ENCODE measurements at places on chromosomes 12 and 14.
A peak's percentile ranks its signal among the peaks of the same experiment; 100 is the strongest.

DNA sequence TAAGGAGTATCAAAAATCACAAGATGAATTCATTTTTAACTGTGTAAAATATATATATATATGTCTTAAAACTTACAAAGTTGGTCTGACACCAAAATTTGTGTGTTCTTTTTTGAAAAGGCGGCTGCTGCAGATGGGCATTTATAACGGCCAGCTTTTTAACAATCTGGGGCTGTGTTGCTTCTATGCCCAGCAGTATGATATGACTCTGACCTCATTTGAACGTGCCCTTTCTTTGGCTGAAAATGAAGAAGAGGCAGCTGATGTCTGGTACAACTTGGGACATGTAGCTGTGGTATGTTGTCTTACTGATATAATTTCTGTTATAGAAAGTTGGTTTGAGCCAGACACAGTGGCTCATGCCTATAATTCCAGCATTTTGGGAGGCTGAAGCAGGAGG is 47.0 kb downstream of the TTC8 start:
- no peak for DNase-seq

GRCh38 chr14:80504781-80505180 is 293.5 kb upstream of the DIO2 start:
- DNase-seq: peak; percentile 39

DNA sequence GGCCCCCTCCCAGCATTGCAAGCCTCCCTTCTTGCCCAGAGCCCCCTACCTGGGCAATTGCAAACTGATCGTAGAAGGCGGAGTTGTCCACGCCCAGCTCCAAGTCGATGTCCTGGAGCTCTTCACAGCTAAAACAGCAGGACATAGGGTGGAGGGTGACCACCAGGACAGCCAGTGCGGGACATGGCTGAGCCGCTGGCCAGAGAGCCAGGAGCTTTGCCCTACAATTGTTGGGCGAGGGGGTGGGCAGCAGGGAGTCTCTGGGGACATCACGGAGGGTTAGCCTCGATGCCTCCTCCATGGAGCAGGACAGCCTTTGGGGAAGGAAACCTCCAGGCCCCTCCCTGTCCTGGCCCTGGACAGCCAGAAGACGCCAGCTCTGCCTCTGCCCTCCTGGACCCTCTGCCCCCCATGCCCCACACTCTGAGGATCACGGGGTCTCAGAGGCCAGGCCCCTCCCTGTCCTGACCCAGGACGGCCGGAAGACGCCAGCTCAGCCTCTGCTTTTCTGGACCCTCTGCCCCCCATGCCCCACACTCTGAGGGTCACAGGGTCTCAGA is 9.4 kb downstream of the TMEM179 start:
- DNase-seq: no peak

- DNase-seq: no peak
These were observed 97.1 kb downstream of the SLC38A6 start for GRCh38 chr14:61077951-61078720.

- peak; percentile 31 for DNase-seq
These were observed 505 bp downstream of the KCNC2 start for GRCh38 chr12:75208856-75209811.

- peak; percentile 65 for DNase-seq
These were observed 363.4 kb downstream of the NUAK1 start for GRCh38 chr12:105775343-105775742.

- DNase-seq: no peak
These were observed 255.3 kb downstream of the BMP4 start for GRCh38 chr14:53701108-53701875.

DNA sequence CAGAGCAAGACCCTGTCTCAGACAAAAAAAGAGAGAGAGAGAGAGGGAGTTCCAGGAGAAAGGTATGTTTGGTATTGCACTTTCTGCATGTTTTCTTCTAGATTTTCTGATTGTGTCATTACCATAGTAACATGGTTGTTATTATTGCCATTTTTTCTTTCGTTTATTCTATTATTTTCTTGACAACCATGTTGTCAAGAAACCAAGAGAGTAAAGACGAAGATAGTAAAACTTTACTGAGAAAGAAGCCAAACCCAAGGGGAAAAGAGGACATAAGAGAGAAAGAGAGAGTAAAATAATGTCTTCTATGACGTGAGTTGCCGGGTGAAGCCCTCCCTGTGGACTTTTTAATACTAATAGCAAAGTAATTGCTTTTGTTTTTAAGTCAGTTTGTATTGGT is 1186.0 kb upstream of the SEL1L start:
- no peak for DNase-seq

GRCh38 chr12:104358353-104359003 is 54.9 kb downstream of the EID3 start:
- DNase-seq: peak; percentile 58

DNA sequence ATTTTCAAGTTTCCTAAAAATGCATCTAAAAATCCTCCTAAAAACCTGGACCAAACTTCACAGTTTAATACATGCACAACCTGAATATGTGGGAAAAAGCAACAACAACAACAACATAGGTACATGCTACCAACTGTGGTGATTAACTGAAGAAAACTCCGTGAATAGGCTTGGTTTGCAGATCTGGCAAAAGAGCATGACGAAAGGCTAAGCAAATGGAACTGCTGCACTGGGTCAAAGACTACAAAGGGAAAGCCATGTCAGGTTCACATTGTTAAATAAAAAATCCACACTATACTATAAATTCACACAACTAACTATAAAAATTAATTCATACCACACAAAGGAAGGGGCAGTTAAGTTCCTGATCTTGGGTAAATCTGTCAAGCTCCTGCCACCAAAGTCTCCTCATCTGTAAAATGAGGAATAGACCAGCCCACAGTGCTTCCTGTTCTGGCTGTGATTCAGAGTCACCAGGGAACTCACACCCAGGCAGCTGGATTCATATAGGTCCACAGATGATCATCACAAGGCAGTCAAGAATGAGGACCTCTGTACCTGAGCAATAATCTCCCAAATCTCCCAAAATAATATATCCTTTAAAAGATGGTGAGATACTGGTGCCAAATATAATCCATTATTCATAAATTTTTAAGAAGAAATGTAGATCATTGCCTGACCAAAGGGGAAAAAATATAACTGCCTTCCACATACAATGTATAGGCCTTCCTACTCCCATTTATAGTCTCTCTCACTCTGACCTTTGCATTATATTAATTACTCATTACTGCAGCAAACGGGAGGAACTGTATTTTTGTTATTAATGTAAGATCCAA is 7.0 kb downstream of the CORO1C start:
- peak; percentile 69 for DNase-seq

GRCh38 chr14:52355016-52355431 is 40.9 kb downstream of the PTGER2 start:
- peak; percentile 96 for DNase-seq

DNA sequence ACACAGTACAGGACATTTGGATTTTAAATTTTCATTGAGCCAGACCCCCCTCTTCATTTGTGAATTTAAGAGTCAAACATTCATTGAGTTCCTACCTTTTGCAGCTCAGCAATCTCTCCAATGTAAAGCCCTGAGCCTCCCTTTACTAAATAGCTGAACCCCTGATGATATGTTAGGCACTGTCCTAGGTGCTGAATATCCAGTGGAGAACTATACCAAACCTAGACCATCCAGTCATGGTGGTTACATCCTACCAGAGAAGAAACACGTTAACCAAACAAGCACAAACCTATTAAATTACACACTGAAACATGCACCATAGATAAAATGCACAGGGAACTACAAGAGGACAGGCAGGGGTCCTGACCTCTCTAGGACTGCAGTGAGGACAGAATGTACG is 1585.3 kb upstream of the TMEM132C start:
- DNase-seq: no peak

DNA sequence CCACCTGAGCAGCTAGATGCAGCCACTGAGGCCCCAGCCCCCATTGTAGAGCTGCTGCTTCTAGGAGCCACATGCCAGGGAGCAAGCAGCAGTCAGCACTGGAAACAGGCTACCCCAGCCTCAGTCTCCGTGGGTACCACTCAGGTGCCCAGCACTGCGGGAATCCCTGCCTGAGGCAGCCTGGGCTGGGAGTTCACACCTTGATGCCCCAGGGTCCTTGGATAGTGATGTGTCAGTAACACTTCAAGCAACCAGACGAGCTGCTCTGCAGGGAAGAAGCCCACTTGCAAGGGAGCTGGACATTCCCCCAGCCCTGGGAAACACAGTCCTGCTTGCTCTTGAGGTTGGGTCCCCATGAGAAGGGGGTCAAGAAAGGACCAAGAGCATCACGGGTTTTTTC is 90.7 kb downstream of the ZFP36L1 start:
- DNase-seq: no peak

DNA sequence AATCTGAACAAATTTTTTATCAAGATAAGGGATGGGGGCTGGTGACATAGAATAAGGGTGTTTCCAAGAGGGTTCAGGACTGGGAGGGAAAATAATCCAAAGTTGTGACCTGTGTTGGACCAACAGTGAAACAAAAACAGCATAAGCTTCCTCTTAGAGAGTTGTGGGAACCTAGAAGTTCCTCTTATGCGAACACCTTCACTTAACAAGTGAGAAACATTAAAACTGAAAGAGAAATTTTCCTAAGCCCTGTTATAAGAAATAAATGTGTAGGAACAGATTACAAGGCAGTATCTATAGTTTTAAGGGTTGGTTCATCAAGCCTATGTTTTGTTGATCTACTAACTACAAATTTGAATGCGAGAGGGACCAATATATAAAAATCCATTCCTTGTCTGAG is 58.4 kb downstream of the LLPH start:
- DNase-seq: no peak

GRCh38 chr14:85618390-85618789 is 88.4 kb downstream of the FLRT2 start:
- DNase-seq: no peak

GRCh38 chr14:49947506-49947905 is 54.6 kb downstream of the ARF6 start:
- no peak for DNase-seq

DNA sequence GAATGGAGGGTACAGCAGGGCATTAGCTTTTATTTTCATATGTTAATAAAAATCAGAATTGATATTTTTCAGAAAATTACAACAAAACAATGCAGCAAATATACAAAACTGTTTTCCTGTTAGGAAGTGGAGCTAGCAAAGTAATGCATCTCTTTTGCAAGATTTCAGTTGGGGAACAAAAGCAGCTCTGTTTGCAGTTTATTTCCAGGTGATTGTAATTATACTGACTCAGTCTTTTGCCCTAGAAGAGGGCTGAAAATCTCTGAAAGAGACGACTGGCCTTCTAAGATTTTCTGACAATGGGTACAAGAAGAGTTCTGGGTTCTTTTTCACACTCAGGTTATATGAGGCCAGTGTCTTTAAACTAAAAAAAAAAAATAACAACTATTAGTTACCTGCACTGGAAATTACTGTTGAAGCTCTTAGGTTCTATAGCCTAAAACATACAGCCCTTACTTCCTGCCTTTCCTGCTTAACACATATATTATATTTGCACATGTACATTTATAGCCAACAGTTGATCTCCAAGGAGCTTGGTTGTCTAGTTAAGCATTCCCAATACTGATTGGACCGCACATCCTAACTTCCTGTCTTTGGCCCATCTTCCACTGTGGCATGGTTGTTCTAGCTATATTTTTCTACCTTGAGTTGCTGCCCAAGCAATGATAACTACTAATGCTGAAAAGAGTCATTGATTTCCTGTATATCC is 199.1 kb upstream of the KRR1 start:
- no peak for DNase-seq
